ENCODE measurements at places on chromosomes 2 and 18. TPM values are rescaled to one million over a fixed set of nuclear protein-coding genes. Genes with fewer than 3 reads are reported as not detected.

DNA sequence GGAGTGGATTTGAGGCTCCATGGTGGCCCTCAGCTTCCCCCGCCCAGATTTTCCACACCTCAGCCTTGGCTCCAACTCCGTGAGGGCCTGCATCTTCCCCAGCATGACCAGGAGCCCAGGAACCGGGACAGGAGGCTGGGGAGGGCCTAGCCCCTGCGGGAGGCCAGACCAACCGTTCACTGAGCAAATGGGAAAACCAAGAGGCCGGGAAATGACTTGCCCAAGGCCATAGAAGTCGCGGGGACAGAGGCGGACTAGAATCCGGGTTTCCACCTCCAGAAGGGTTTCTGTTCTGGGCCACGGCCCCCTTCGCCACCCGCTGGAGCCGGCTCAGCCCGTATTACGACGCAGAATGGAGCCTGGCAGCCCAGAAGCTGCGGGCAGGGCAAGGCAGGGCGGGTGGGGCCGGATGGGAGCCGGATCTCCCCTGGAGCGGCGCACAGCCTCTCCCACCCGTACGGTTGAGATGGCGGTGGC is 7.9 kb upstream of the CRYBA2 start:
- no peak for DNase-seq

Gene ACADL
- total RNA-seq: 1.4 TPM

DNA sequence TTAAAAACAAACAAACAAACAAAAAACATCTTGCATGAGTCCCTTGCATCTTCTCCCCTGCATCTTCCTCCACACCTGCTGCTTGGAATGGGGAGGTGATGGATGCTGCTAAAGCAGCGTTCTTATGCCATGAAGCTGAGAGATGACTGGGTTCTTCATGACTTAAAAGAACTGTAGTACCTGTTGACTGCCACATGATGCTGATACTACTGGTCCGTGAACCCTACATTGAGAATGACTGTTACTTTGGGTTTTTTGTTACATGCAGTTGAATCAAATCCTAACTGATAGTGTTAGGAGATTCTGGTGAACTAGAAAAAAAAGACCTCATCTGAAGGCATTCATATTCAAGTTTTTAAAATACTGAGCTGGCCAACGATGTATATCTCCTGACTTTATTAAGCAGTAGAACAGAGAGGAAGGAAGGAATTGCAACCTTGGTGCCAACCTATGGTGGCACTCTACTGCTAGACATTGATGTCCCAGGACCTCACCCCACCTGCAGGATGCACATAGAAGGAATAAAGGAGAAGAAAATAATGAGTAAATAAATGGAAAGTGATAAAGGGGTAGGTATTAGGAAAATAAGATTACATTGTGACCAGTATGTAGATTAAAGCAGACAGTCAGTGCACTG is 63.2 kb upstream of the SPAG16 start:
- no peak for DNase-seq

GRCh38 chr2:101970901-101971300 is 20.9 kb upstream of the IL1R2 start:
- no peak for DNase-seq

Gene DTNB
- 4.4 TPM for total RNA-seq

Gene ADRA2B
- 1.4 TPM for total RNA-seq

- DNase-seq: no peak
These were observed 37.6 kb downstream of the MLPH start for GRCh38 chr2:237524631-237525030.
